ENCODE measurements at places on chromosomes 13 and 19. TPM values are rescaled to one million over a fixed set of nuclear protein-coding genes. Genes with fewer than 3 reads are reported as not detected.

Gene TEX26
- not detected for total RNA-seq

Gene CRX
- total RNA-seq, result not detected

Gene PNMA8B
- under 0.01 TPM for total RNA-seq

Gene RASAL3
- 21.2 TPM for total RNA-seq

Gene ZSCAN4
- total RNA-seq, result not detected

Gene LCP1
- total RNA-seq, result 27.2 TPM

Gene CALR3
- total RNA-seq, result not detected

Gene RPL13A
- 2,738 TPM for total RNA-seq

Gene CGB1
- not detected for total RNA-seq

- no peak overlapping the region for H3K27ac ChIP-seq
- no peaks in the 10 kb centered on the region for H3K27me3 ChIP-seq
- H3K4me3 ChIP-seq, result no peak overlapping the region
Observed at GRCh38 chr13:50072676-50073075, 57.4 kb downstream of the KCNRG start.

GRCh38 chr13:36862002-36862685, 43.1 kb downstream of the RFXAP start:
- no peak overlapping the region for H3K27ac ChIP-seq
- no peak for DNase-seq
- H3K36me3 ChIP-seq, result peaks cover 25% of the 10 kb centered on the region
- H3K27me3 ChIP-seq, result no peaks in the 10 kb centered on the region
- H3K4me3 ChIP-seq, result no peak overlapping the region
- H3K4me1 ChIP-seq, result no peaks in the 10 kb centered on the region

DNA sequence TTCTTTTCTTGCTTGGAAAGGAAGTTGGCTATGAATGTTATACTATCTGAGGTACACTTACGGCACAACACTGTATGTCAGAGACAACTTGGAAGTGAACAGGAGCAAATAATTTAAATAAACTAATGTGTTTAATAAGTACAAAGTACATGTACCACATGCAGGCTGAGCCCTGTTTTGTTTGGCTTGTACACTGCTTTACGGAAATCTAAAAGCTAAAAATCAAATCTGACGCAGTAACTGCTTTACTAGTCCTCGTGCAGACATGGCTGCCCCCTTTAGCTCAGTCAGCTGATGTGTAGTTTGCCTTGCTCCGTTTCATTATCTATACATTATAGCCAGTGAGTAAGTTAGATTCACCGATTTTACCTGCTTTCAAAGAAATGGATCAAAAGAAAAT, 36.5 kb downstream of the TDRD3 start:
- no peak overlapping the region for H3K4me3 ChIP-seq
- no peaks in the 10 kb centered on the region for H3K27me3 ChIP-seq
- no peaks in the 10 kb centered on the region for H3K36me3 ChIP-seq
- peak overlapping the region; percentile 44 for H3K27ac ChIP-seq
- DNase-seq, result peak; percentile 34

DNA sequence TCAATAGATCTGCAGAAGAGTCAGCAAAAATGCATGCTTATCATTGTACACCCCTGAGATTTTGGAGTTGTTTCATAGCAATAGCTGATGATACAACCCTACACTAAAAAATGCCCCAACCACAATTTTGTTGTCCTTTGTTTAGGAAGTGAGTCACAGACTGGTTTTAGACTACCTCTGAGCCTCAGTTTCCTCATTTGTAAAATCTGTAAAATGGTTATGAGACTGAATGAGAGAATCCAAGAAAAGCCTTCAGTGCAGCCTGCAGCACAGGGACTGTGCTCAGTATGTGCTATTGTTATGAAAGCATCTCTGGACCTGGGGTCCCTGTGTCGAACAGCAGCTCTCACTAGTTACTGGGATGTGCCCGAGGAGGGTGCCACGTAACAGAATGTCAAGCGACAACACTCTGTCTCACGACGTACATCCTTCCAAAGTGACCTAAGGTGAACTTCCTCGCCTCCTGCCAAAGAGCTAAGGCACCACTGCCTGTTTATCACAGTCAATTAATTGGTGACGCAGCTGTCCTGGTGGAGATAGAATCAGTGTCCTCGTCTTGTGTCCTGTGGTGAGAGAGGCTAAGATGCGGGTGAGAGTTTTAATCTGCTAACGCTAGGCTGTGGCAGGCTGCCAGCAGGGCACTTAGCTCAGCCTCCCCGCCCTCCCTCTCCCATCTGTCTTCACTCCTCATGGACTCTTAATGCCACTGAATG, 18.1 kb downstream of the DHRS12 start:
- DNase-seq, result peak; percentile 88
- peaks cover 3% of the 10 kb centered on the region for H3K36me3 ChIP-seq
- no peaks in the 10 kb centered on the region for H3K27me3 ChIP-seq
- no peak overlapping the region for H3K27ac ChIP-seq
- peaks cover 5% of the 10 kb centered on the region for H3K4me1 ChIP-seq

DNA sequence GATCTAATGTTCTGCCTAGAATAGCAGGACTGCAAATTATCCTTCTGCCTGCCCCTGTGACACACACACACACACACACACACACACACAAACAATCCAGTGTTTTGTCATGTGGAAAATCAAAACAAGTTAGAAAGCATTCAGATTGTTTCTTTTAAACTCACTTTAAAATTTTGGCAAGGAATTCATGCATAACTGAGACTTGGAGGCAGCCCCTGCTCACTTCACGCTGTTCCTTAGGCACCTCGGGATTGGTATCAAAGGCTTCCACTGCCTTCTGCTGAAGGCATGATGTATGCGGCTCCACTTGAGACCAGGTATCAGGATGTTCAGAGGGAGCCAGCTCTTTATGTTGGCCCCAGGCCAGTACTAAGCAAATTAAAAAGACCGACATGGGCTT, 158.7 kb downstream of the OXGR1 start:
- H3K27ac ChIP-seq, result no peak overlapping the region
- no peak overlapping the region for H3K4me3 ChIP-seq
- no peaks in the 10 kb centered on the region for H3K27me3 ChIP-seq
- DNase-seq, result no peak
- H3K4me1 ChIP-seq, result no peaks in the 10 kb centered on the region

DNA sequence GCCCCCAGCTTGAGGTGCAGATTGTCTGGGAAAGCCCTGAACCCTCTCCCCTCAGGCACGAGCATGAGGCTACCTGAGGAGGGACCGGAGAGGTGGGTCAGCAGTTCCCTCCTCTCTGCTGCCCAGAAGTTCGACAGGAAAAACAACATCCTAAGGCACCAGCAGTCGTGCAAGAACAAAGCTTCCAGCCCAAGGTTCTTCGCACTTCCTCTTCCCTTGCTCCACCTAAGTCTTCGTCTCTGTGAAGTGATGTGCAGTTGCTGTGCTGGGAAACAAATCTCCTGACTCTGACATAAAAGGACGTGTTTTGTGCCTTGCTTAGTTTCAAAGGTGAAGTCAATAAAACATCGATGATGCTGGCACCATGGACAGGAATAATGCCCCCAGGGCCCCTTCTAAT, 173.3 kb downstream of the USP12 start:
- H3K27ac ChIP-seq, result no peak overlapping the region
- no peak overlapping the region for H3K4me3 ChIP-seq
- no peaks in the 10 kb centered on the region for H3K27me3 ChIP-seq
- no peak for DNase-seq
- H3K36me3 ChIP-seq, result no peaks in the 10 kb centered on the region

DNA sequence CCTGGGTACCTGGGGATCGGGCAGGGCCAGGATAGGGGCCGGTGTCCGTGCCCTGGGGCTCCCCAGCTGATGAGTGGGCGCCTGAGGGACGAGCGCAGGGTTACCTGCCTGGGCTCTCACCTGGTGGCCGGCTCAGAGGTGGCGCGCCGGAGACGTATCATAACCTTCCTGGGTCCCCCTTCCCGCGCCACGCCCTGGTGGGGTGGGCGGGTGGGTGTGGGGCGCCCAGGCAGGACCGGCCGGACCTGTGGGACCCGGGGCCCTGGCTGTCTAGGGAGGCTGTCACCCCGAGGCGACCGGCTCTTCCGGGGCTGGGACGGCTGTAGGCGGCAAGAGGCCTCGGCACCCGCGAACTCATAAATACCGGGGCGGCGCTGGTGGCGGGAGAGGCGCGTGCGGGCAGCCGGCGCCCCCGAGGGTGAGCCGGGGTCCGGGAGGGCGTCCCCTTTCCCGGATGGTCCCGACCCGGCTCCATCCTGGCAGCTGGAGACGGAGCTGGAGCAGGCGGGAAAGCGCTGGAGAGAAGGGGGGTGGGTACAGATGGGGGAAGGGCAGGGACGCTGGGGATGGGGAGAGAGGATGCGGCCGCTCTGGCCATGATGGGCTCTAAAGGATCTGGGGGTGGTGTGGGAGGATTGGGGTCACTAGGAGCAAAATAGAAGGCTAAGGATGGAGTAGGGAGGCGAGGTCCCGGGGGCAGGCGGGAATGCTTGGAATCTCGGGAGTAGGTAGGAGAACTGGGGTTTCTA, at the start of gene ACP7:
ACP7 (plus strand) TSS at position 386 of the 749 bp plus-strand sequence. CDS start 902 bp downstream, outside the sequence.
- H3K36me3 ChIP-seq, result no peaks in the 10 kb centered on the region
- no peak within 1 kb of the TSS for H3K27ac ChIP-seq
- peaks cover 12% of the 10 kb centered on the region for H3K4me1 ChIP-seq
- H3K4me3 ChIP-seq, result peak within 1 kb of the TSS; percentile 40

DNA sequence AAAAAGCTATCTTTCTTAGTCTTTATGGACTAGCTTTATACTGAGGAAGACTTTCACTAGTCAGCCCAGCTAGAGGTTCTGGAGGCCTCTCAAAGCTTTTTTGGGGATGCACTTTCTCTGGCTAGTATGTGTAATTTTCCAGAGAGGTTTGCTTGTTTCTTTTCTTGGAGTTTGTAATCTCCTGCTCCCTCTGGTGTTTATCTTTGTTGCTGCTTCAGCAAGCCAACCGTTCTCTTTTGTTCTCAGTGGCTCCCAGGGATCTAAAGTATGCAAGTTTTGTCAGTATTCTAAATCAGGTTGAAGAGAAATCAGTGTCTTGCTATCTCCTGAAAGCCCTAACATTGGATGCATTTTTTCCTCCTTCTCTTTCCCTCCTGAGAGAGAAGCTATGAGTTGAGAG, 121.1 kb upstream of the MYO16 start:
- H3K27ac ChIP-seq, result no peak overlapping the region
- H3K4me3 ChIP-seq, result no peak overlapping the region
- H3K36me3 ChIP-seq, result no peaks in the 10 kb centered on the region
- no peaks in the 10 kb centered on the region for H3K4me1 ChIP-seq
- peak; percentile 39 for DNase-seq
- H3K27me3 ChIP-seq, result no peaks in the 10 kb centered on the region

DNA sequence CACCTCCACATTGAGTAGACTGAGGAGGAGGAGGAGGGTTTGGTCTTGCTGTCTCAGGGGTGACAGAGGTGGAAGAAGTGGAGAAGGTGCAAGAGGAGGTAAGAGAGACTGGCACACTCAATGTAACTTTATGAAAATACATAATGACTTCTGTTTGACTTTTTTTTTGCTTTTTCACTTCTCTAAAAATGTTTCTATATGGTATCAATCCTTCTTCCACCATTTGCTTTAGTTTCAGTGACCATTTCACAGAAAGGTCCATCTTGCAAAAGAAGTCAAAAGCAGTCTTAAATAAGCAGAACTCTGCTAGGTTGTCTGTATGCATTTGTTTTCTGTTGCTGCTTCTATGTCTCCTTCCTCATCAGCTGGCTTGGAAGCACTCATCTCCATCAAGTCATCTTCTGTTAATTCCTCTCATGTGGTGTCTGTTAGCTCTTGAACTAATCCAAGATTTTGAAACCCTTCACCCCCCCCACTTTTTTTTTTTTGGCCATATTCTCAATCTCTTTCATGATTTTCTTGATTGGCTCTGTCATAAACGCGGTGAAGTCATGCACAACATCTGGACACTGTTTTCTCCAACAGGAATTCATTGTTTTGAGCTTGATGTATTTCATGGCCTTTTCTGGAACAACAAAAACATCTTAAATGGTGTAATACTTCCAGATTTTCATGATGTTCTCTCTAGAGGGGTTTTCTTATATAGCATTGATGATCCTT, 80.8 kb downstream of the KL start:
- DNase-seq, result no peak
- H3K4me3 ChIP-seq, result no peak overlapping the region
- H3K4me1 ChIP-seq, result no peaks in the 10 kb centered on the region

DNA sequence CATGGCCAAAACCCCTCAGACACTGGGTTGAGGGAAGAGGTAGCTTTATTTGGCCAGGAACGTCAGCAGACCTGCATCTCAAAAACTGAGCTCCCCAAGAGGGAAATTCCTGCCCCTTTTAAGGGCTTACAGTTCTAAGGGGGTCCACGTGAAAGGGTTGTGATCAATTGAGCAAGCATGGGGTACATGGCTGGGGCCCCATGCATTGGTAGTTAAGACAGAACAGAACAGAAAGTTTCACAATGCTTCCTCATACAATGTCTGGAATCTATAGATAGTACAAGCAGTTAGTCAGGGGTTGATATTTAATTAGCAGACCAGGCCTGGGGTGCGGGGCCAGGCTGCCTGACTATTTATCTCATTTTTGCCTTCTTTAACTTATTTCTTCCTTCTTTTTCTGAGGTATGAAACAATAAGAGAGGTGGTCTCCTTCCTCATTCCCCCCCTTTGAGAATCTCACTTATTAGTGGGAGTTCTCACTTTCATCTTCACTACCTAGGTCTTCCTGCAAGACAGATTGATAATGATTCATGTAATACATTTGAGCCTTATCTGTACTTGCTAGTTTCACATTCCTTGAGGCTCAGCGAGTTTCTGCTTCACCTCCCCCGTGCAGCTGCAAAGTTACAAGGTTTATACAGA, 84.8 kb downstream of the SLC25A15 start:
- peaks cover 6% of the 10 kb centered on the region for H3K36me3 ChIP-seq
- peak; percentile 9 for DNase-seq
- no peaks in the 10 kb centered on the region for H3K4me1 ChIP-seq
- H3K27ac ChIP-seq, result no peak overlapping the region
- no peaks in the 10 kb centered on the region for H3K27me3 ChIP-seq

DNA sequence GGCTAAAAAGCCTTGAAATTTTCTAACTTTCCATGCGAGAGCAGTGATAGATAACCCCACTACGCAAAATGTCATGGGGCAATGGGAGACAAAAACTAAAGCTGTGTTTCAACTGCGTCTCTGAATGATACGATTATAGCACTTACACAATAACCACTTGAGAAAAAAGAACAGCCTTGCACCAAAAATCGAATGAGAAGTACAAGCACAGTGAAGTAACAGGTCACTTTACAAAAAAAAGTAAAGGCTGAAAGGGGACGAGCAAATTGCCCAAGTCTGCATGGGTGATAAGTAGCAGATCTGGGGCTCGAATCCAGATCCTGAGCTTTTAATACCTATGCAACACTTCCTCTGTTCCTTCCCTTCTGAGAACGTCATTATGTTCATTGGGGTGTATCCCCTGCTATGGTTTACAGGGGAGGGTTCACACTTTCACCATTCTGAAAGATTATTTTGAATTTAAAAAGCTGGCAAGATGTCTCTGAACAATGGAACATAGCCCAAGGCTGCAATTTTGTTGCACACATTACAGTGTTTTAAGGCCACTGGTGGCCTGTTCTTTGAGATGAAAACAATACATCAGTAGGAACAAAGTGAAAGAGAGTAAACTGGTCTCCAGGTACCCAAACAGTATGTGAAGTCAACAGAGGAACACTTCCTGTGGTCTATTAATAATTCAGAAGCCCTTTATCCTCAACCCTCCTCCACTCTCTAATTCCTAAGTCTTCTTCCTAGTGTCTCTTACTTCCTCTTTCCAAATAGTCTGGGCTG, 3.2 kb downstream of the CPB2 start:
- H3K27me3 ChIP-seq, result no peaks in the 10 kb centered on the region
- no peaks in the 10 kb centered on the region for H3K36me3 ChIP-seq
- H3K4me1 ChIP-seq, result no peaks in the 10 kb centered on the region
- H3K27ac ChIP-seq, result no peak overlapping the region
- no peak overlapping the region for H3K4me3 ChIP-seq
- DNase-seq, result no peak

All from stomach (tissue), 19 donors.